CD4-positive, alpha-beta T cell (primary cell): ENCODE measurements at places on chromosomes 1 and 21.
A peak's percentile ranks its signal among the peaks of the same experiment; 100 is the strongest.

DNA sequence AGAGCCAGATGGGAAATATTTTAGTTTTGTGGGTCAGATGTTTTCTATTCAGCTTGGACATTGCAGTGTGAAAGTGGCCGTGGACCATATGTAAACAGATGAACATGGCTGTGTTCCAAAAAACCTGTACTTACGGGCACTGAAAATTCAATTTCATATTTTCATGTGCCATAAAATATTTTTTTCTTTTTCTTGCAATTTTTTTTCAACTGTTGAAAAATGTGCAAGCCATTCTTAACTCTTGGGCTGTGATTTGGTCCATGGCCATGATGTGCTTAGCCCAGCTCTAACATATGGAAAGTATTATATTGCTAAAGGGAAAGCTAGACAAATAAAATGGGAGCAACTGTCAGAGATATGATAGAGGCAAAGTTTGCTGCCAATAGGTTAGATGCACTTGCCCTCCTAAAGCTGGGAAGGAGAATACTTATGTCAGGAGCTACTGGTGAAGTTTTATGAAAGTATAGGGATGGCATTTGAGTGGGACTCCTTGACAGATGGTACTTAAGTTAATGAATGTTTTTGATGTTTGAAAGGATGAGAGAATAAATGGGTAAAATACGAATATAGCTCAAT, 240.3 kb downstream of the RYR2 start:
- no peak for DNase-seq

DNA sequence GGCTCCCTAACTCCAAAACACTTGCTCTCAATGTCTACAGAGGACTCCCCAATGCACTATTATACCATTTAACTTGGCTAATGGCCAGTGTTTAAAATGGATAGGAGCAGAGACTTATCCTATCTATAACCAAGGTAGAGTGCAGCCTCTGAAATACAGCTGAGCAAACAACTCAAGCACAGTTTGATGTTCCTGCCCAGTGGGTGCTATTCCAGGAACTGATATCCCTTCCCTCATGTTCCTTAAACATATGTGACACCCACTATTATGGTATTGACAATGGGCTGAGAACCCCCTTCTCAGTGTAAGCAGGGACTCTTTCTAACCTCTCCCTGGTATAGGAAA, 51.7 kb downstream of the SH3GLB1 start:
- no peak for DNase-seq

GRCh38 chr1:2516124-2516523, 10.3 kb downstream of the PANK4 start:
- DNase-seq: no peak

- no peak for DNase-seq
Measured at GRCh38 chr21:45130324-45130774, 56.0 kb downstream of the ADARB1 start.

DNA sequence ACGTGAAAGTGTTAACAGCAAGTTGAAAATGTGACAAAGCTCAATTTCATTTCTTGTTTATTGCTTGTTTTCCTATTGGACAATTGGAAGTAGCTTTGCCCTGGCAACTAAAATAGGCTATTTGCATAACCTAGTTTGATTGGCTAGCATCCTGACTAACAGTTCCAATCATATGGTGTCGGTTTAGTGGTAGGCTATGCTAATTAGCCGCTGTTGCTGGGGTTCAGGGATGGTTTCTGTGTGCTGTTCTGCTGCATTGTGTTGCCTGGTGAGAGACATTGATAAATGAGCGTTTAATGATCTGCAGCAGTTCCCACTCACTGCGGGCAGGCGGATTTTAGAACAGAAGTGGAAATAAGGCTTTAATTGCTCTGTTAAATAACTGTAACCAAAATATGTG, 68.5 kb downstream of the DYRK1A start:
- peak; percentile 85 for DNase-seq

- no peak for DNase-seq
Measured at GRCh38 chr1:77970192-77970591, 8.7 kb downstream of the FUBP1 start.

GRCh38 chr1:152053375-152053774, 16.6 kb upstream of the S100A11 start:
- no peak for DNase-seq

- DNase-seq: no peak
Measured at GRCh38 chr1:199746666-199747384, 280.7 kb upstream of the NR5A2 start.

- DNase-seq: no peak
Measured at GRCh38 chr1:66412704-66413103, 121.2 kb upstream of the SGIP1 start.

DNA sequence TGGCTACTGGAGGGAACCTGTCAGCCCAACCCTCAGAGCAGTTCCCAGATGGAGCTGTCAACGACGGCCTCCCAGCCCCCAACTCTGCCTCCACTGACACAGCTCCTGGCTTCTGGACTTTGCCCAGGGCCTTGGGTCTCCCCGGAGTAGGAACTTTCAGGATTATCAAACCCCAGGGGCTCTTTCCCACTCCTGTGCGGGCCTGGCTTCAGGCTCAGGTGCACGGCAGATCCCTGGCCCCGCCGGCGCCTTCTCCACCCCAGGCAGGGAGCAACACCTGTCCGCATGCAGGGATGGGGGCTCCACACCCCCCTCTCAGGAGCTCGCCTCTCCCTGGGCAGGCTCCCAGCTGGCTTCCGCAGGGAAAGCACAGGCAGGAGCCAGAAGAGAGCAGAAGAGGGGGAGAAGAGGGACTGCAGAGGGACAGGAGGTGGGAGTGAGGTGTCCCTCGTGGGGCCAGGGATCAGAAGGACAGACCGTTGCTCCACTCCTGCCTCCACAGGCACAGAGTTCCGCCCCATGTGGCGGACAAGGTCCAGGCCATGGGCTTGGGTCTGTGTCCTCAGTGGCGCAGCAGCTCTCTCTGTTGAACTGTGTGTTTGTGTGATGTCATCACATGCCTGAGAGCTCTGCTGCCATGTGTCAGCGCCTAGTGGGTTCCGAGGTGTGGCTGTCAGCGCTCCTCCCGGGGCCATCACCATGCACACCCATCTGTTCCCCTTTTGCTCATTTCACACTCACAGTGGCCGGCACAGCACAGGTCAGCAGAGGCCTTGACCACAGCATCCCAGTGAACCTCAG, 107.7 kb downstream of the PDE9A start:
- DNase-seq: no peak

DNA sequence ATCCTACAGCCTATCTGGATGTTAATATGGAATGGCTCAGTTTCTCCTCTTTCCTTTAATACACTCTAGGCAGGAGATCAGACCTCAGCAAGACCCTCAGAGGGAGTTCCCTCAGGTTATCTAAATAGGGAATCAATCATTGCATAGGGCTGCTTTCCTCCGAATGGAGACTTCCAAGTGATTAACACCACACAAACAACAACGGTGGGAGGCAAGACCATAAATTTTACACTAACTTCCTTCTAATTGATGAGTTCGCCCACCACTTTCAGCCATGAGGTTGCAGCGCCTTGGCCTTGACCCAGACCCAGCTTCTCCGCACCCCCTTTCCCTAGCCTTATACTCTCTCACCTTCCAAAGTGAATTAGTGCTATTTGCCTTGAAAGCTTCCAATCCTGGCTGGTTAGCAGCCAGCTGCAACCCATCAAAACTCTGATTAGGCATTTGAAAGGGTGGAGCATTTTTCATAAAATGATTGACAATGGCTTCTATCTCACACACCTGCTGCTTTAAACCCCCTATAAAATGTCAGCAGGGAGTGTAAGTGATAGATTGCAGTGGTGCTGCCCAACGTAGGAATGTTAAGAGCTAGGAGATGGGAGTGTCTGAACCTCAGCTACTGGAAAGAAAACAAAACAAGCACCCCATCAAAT, 534.9 kb upstream of the USP24 start:
- no peak for DNase-seq

DNA sequence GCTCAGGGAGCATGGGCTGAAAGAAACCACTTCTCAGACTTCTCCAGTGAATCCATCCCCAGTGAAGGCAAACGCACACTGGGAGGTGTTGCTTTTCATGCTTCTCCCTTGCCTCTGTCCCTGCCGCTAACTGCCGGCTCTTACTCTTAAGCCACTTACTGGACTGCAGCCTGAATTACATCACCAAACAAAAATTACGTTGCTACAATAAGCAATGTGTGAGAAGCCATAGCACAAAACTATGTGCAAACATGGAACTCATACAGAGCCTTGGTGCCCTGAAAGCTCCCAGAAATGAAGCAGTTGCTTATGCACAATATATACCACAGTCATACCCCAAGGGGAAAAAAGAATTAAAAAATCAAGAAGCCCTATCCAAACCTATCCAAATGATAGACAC, 375.2 kb downstream of the KCNH1 start:
- no peak for DNase-seq
